Stimulated activated CD8-positive, alpha-beta memory T cell treated with anti-CD3 and anti-CD28 coated beads, Interleukin-4, amount 100 ng/mL, for 4 hours (primary cell): ENCODE measurements at places on chromosomes 3 and 15.

GRCh38 chr3:155658671-155659261 lies 86.1 kb downstream of the PLCH1 start:
- no peak for DNase-seq

GRCh38 chr3:12869035-12869621 lies 27.8 kb upstream of the RPL32 start:
- no peak for DNase-seq

DNA sequence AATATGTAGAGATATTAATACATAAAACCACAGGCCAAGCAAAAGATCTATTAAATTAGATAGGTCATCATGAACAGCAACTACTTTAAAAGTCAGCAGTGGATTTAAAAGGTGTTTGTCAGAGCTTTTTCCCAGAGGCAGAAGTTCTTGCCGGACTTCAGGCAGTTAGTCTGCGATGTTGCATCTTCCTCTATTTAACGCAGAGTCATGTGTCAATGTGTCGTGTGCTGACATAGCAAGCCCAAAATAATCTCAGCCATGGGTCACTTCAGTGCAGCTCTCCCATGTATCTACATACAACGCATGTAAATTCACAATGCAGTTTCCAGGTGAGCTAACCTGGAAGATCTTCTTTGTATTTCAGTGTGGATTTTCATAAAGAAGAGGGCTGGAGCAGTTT lies 8.0 kb upstream of the TMEM212 start:
- DNase-seq, result no peak

- no peak for DNase-seq
Measured at GRCh38 chr3:189708375-189708774, 77.2 kb downstream of the TP63 start.

DNA sequence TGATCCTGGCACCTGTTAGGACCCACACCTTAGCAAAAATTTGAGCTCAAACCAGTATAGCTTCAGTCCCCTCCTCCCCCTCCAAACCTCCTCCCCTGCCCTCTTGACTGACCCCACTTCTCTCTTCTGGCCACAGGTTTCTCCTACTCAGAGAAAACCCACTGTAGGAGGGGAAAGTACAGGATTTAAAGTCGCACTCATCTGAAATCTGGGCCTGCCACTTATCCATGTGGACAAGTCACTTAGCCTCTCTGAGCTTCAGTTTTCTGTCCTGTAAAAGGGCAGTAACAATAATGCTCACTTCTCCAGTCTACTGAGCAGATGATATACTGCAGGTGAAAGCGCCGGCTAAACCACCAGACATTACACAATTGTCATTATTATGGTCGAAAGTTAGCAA lies 142.7 kb downstream of the MEGF11 start:
- no peak for DNase-seq

DNA sequence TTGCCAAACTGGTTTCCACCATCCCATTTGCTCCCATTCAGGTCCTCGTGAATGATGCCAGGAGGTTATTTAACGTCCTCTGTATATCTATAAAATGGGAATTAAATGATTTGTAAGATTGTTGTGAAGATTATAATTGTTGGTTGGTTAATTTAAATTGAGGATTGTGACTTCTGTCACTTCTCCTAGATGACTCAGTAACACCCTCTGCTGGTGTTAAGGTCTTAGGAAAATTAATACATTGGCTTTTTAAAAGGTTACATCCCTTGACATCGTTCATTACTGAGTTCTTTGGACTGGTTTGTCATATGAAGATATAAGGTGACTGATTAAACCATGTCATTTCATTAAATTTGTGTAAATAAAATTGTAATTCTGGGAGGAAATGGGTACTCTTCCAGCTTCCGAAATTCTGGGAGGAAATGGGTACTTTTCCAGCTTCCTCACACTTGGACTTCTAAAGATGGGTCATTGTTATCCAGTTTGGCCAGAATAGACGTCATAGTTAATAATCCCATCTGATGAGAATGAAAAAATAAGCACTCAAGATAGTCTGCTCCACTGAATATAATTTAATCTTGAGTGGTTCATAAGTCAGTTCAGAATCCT lies 33.3 kb upstream of the PAQR5 start:
- DNase-seq, result no peak

DNA sequence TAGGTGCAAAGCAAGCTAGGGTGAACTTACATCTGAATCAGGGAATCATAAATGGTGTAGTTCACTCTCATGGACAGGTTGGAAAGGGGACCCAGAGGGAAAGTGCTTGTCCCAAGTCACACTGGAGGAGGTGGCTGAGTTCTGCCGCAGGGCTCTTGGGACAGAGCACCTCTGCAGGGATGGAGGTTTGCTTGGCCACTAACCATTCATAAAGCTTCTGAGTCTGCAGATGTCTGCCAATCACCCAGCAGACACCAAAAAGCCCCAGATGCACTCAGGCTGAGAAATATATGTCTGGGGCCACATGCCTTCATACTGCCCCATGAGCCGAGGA lies 17.9 kb upstream of the RTP2 start:
- DNase-seq, result no peak

GRCh38 chr3:72427624-72428023 lies 420.6 kb downstream of the SHQ1 start:
- DNase-seq, result no peak

DNA sequence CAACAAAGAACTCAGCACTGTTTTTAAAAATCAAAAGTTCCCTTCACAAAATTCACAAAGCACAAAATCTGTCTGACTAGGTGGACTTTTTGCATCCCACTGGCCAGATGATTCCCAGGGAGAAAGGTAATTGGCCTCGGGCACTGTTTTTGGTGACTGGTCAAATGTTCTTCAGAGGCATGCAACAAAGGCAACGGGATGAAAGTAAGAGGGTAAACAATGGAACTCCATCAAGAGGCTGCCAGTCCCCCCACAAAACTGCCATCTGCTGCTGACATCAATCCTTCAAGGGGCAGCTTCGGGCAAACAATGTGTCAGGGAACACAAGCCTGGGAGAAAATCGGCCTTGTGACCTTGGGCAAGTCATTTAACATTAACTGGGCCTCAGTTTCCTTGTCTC lies 3.3 kb downstream of the SRGAP3 start:
- DNase-seq, result no peak

DNA sequence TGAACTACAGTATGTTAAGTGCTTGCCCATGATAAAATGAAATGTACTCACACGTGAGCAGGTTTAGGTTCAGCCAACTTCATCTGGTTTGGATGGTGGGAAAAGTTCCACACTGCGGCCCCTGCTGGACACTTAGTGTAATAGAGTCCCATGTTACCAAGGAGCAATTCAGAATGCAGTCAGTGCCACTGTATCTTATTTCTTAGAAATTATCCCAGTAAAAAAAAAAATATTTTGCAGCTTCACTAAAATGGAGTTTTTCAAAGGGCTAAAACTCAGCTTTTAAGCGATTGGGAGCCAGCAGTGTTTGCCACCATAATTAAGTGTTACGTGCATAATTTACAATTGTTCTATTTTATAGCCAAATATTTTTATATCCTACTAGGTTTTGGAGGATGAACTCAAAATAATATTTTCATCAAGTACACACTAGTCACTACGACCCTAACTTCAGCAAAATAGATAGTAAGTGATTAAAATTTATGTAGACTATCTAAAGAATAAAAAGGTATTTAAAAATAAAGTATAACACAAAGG lies 371.7 kb upstream of the GBE1 start:
- DNase-seq, result no peak

DNA sequence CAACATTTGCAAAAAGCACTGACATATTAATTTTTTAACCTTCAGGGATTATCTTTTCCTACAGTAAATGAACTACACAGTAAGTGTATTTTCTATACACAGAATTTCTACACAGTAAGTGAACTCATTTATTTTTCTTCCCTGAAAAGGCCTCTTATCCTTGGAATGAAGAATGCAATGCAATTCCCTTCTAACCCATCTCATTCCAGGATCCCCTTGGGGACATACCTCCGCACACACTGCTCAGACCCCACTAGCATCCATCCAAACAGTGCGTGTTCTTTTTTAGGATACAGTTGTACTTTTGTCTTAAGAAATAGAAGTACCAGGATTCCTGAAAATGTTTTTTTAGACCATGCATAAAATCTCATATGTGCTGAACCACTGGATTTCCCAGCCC lies 152.8 kb downstream of the UACA start:
- no peak for DNase-seq

DNA sequence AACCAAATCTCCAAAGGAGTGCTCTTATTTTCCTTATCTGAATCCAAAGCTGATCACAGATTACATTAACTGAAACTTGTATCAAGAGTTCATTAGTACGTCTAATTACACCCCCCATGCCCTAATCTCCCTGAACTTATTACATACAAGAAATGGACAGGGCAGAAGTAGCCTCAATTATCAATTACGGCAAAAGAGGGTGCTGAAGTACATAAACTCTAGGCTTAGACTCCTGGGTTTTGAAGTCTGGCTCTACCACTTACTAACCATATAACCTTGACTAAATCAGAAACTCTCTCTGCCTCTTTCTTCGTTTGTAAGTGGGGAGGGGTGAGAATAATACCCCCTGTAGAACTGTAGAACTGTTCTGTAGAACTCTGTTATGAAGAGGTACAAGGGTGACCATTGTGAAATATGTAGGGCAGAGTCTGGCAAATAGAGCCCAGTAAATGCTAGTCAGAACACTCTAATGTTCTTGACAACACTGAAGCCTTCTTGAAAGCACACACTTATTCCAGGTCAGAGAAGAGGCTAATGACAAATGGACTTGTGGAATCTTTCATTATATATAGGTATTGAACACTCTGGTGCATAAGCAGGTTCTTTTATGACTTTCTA lies 19.6 kb upstream of the OR5K4 start:
- no peak for DNase-seq

DNA sequence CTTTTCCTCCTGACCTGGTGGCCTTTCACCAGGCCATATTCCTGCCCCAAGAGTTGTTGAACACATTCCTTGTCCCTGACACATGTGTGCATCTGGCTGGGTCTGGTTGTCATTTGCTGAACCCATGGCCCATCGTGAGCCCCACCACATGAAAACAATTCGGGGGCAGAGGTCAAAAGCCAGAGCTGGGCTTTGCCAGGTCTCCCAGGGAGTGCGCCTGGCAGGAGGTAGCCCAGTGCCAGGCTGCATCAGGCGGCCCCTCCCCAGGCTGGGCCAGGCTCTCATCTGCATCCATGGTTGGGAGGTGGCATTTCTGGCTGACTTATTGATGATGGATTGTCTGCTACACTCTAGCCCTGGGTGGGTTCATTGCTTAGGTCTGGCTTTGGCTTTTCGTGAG lies 30.9 kb downstream of the SPSB4 start:
- no peak for DNase-seq

DNA sequence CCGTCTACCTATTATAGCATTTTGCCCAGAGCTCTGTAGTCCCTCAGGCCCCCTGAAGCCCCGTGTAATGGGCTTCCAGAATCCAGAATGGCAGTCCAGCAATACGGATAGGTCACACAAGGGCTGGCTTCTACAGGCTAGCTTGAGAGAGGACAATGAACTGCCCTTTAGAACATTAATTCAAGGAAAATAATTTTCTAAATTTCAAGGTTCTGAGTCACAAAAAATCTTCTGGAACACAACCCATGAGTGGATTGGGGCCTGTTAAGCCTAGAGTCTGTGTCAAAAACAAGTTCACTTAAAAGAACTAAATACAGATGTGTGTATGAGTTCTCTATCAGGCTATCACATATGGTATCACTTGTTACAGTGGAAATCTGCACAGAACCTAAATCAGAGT lies 28.8 kb downstream of the DCP1A start:
- no peak for DNase-seq

DNA sequence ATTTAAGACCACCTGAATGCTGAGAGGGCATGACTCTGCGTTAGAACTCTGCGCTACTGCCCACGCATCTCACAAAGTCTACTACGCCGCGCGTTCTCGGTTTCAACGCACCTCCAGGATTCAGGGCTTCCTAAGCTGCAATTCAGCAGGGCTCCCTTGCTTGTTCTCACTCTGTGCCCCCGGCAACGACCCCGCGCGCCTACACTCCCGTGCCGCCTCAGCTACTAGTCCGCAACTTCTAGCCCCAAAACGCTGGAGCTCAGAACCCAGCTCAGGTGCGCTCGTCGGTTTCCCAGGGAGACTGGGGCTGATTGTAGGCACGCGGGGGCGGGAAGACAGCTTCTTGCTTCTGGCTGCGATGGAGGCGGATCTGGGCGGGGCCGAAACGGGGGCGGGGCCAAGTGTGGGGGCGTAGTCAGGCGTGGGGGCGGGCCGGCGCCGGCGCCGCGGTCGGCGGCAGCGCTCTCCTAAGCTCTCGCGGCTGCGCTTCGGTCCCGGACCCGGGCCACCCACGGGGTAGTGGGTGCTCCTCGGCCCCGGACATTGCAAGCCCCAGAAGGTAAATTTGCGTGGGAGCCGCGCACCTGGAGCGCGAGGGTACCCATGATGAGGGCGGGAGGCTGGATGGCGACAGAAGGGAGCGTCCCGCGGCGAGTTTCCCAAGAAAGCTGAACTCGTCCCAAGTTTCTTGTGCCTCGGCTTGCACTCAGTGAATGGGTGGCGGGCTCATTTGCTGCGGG lies at the start of gene ARHGEF26:
ARHGEF26 (plus strand) TSS at position 430 of the 740 bp plus-strand sequence. CDS start 603 bp downstream, outside the sequence.
- peak; percentile 55 for DNase-seq

GRCh38 chr3:158273656-158274055 lies 163.8 kb downstream of the RSRC1 start:
- DNase-seq, result no peak

DNA sequence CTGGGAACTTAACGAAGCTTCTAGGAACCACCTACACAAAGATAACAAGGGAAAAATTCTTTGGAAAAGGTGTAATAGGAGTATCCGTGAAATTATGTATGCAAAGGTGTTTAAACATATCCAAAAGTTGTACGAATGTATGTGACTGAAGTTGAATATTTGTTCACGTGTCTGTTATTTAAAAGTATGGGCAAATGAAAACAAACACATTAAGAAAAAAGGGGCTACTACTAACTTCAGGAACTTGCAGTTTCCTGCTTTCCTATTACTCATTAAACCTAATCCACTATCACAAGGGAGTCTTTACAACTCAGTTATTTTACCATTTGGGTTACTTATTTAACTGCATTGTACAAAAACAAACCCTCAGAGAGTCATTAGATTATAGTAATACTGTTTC lies 33.9 kb upstream of the GRAMD1C start:
- DNase-seq, result no peak

DNA sequence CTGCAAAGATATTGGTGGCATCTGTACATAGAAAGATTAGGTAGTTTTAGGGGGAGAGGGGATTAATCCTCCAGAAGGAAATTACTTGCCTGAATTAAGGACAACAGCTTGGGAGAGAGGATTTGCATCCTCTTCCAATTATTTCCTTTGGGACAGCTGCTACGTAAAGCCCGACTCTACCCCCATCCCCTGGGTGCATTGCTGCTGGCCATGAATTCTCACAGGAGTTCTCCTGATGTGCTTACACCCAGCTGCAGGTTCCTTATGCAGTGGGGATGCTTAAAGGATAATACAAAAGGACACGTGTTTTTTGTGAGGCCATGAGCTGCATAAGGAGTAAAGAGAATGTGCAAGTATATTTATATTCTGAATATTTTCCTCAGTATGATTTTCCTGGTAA lies 132.3 kb downstream of the VPS8 start:
- no peak for DNase-seq

DNA sequence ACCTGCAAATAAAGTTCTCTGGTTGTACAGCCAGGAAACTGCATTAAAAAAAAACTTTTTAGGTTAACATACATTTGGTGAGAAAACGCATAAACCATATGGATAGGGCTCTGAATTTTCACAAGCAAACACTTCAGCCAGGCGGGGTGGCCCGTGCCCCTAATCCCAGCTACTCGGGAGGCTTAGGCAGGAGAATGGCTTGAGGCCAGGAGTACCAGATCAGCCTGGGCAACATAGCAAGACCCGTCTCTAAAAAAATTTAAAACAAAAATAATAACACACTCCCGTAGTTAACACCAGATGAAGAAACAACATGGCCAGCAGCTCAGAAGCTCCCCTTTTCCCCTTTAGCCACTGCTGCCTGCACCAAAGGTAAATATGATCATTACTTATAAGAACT lies 3.2 kb upstream of the RPL14 start:
- DNase-seq, result no peak
